Eye (tissue), 1 donor: ENCODE measurements at places on chromosomes 3 and 15.

DNA sequence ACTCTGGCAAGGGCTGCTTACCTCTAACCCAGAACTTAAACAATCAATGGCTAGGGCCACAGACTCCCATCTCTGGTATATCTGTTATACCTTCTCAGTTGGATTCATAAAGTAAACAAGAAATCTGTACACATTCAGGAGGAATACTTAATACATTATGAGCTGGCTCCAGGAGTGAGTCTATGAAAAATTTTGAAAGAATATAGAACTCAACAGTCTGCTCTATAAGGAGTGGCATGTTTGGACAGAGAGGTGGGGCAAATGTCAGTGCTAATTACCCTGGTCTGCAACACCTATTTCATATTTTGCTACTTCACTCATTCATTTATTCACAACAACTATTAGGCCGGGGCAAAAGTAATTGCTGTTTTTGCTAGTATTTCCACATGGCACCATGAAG is 245.1 kb downstream of the THRB start:
- DNase-seq: no peak

DNA sequence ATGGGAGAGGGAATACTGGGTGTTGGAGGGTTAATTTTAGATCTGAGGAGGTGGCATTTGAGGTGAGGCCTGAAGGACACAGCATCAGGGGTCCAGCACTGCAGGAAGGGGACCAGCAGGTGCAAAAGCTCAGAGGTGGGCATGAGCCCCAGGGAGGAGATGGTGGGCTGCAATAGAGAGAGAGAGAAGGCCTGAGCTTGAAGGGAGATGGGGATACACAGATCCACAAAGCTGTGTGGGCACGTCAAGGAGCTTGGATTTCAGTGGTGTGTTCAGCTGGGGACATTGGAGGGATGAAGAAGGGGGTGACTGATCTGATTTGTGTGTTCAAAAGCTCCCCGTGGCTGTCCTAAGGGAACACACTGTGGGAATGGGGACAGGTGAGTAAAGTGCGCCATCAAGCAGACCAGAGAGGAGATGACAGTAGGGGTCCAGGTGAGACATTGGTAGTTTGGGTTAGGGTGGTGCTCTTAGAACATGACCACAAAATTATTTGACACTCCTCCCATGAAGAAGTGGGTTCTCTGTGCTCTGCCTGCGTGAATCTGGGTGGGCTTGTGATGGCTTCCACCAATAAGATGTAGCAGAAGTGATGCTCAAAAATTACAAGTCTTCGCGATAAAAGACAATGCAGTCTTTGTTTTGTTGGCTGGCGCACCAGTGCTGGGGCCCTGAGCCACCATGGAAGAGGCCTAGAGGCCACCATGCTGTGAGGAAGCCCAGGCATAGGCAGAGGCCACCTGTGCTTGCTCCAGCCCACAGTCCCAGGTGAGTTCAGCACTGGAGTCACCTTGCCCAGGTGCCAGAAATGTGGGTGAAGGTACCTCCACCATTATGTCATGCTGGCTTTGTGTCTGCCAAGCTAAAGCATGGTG is 1.9 kb upstream of the WNT7A start:
- no peak for DNase-seq

- no peak for DNase-seq
These were observed 49.5 kb downstream of the TLE3 start for GRCh38 chr15:70048198-70048565.

- DNase-seq: no peak
These were observed 30.1 kb upstream of the ATP8B4 start for GRCh38 chr15:50149090-50149489.

GRCh38 chr3:136844724-136845123 is 17.3 kb upstream of the NCK1 start:
- DNase-seq: no peak

GRCh38 chr15:42737529-42738328 is 801 bp upstream of the CDAN1 start:
- DNase-seq: no peak

GRCh38 chr15:99578809-99579208 is 13.0 kb downstream of the MEF2A start:
- DNase-seq: no peak

GRCh38 chr3:90128391-90128790 is 1021.0 kb downstream of the EPHA3 start:
- no peak for DNase-seq

DNA sequence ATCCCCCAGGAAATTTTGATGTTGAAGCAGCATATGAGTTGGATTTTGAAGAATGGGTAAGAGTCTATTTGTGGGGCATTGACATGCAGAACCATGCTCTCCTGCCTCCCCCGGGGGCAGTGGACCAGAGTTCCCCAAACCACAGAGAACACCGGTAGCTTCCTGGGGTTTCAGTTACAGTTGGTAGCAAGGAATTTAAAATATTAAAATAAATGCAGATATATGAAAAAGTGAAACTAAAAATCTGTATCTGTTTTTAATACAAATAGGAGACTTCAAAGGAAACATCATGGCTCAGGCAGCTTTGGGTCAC is 37.4 kb downstream of the SLC9A9 start:
- DNase-seq: no peak

DNA sequence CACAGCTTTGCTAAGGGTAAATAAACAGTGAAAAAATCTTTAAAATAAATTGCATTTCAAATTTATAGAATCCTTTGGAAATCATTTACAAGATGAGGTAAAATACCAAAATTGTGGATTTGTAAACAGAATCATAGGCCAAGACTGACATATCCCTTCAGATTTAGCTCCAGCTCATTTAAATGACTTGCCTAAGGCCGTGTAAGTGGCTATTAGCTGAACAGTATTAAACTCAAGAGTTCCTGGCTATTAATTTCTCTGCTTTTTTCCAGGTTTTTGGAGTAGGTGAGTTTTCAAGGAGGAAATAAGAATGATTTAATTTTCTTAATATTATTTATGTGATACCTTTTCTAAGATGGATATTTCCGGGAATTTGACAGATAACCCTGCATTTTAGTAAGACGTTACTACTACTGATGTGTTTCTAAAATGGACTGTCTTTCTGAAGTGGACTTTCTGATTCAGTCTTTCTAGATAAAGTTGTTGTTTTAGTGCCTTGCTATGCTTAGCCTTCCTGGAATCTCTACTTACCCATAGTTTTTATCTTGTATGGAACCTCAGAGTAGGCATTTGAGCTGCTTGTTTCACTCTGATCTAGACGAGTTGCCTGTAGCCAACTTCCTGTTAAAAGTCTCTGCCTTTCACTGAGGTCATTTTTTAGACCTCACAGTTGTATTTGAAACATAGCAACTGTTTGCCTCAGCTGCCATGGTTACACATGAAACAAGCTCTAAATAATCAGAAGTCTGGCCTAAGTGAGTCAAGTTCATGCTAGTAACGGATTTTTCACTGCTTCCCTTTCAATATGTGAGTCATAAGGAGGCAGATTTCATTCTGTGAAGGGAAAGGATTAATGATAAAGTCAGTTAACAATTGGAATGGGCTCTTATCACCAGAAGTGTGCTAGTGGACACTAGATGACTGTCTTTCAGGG is 127.0 kb downstream of the KLHL25 start:
- peak; percentile 51 for DNase-seq

- DNase-seq: peak; percentile 60
These were observed 80.7 kb downstream of the CHST2 start for GRCh38 chr3:143200001-143200924.

GRCh38 chr3:48897460-48898376 is 964 bp downstream of the SLC25A20 start:
- DNase-seq: no peak

DNA sequence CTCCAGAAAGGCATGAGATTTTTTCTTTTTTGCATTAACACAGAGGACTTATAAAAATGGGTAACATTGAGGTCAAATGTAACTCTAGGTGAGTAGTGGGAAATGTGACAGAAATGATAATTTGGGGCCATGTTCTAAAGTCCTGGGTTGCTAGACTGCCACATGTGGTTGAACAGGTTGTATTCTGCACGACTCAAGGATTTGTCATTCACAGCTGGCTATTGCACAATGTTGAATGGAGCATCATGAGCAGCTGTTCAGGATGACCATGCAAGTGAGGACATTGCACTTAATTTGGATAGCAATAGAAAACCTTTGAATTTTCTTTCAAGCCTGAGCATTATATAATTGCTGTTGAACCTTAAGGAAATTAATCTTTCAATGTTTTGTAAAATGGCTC is 396.6 kb downstream of the NAALADL2 start:
- DNase-seq: no peak

DNA sequence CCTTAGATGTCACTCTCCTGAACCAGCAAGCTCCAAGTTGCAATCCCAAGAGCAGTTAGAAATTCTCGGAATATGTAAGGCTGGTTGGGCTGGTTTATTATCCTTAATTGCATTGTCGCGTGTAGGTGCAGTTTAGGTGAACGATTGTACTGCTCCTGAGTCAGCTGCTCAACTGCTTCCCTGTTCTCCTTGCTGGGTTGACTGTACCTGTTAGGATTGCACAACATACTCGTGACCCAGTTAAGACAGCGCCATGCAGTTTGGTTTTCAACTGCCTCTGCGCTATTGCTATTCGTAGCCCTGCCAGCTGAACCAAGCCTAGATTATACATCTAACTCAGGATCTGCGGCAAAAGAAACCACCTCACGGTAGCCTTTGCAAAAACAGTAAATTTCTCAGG is 41.0 kb downstream of the BCL2L10 start:
- no peak for DNase-seq

GRCh38 chr15:64916365-64916764 is 4.7 kb downstream of the ANKDD1A start:
- no peak for DNase-seq

DNA sequence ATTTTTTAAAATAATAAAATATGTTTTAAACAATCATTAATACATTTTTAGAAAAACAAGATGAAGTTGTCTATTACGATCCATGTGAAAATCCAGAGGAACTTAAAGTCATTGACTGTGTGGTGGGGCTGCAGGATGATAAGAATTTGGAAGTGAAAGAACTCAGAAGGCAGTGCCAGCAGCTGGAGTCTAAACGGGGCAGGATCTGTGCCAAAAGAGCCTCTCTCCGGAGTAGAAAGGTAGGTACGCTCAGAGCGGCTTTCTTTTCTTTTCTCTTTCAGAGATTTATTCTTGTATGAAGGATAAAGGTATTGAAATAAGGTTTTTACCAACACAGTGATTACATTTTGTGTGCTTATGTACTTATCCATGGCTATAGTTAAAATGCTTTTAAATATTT is 13.6 kb downstream of the WHAMM start:
- DNase-seq: no peak

DNA sequence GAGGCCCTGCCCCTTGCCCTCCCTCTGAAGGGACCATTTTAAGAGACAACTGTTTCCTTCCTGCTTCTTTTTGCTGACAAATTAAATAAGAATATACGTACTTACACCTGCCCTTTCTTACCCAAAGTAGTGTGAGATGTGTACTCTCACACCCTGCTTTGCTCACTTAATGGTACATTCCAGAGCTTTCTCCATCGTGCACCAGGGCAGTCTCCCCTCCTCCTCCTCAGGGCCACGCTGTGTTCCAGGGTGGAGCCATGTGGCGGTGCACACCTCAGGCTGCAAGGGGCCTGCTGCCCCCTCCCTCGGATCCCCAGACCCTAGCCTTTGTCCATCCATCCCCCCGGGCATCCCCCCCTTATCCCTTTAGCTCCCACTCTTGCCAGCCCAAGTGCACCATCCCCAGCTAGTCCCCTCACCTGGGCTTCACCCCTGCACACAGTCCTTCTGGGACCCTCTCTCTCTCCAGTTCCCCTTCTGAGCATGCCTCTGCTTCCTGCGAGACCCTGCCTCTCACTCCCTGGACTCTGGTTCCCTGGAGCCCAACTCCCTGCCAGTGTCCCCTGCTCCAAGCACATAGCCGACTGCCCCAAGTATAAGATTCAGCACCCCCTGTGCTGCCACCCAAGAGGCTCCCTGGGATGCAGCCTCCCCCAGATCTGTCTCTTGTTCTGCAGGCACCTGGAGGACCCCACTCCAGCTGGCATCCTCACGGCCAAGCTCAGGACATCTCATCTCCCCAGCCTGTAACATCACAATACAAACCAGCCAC is 89.5 kb upstream of the IQSEC1 start:
- DNase-seq: no peak

DNA sequence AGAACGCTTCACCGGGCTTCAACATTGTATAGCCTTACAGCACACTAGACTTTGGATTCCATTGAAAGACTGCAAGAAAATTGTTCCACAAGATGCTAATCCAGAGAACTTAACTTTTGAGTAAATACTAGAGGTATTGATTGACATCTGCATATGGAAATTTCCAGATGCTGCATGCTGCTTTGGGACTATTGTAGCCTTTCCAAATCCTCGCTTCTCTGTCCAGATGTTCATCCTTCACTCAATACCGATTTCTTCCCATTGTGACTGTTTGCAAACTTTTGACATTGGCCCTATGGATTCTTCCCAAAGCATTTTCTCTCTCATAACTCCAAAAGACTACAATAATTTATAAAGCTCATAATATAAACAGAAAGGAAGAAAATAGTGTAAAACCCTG is 41.4 kb downstream of the COL6A6 start:
- DNase-seq: no peak

GRCh38 chr3:155047672-155048071 is 32.4 kb upstream of the MME start:
- no peak for DNase-seq

DNA sequence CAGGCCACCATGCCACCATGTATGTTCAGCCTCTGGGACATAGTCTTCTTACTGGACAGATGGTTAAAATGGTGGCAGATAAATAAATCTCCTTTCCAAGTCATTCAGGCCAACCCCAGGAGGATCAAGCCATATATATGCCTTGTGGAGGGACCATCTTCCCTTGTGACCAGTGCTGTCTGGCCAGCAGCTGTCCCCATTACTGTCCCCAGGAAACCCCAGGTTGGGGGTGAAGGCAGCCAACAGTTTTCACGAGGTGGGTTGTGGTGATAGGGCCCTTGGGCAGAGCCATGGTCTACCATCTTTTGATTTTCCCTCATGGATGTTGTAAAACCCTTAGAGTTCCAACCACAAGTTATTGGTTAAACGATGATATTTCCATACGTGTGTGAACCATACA is 48.7 kb upstream of the PCSK6 start:
- DNase-seq: no peak

DNA sequence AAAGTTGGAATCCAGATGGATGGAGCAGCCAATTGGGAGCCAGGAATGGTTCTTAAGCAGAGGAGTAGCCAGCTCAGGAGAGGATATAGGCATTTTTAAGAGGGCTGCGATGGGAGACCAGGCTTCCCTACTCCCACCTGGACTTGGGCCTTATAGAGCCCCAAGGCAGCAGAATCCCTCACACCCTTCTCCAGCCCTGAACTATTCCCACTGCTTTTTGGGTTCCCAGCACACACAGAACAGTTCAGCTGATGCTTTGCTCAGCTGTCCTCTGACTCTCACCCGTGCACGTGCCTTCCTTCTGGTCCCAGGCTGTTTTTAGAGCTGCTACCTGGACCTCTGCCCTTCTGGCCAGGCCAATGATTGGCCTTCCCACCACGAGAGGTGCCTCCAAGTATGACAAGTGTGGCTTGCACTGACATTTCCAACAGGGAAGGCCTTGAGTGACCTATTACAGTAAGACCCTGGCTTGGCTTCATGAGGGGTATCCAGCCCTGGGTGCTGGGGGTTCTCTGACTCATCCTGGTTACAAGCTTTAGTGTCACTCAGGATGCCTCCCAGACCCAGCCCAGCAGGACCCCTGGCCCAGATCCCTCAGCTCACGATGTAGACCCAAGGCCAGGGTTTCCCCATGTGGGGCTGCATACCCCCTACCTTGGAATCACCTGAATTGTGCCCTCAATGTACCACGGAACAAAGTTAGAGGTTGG is 25.2 kb downstream of the NOX5 start:
- DNase-seq: no peak

GRCh38 chr3:183911763-183912506 is 27.3 kb upstream of the PARL start:
- no peak for DNase-seq
